ENCODE measurements at places on chromosomes 16 and 17.

DNA sequence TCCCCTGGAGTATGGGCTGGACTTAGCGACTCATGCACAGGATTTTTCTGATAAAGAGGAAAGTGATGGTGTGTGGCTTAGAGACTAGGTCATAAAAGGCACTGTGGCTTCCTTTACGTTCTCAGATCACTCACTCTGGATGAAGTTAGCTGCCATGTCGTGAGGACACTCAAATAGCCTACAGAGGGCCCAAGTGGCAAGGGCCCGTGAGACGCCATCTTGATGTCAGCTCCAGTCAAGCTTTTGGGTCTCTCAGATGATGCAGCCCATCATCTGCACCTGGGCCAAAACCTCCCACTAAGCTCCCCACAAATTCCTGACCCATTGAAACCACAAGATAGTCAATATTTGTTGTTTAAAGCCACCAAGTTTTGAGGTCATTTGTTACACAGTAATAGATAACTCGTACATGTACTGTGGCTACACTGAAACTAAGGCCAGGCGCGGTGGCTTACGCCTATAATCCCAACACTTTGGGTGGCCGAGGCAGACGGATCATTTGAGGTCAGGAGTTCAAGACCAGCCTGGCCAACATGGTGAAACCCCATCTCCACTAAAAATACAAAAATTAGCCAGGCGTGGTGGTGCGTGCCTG, 14.7 kb downstream of the ST6GALNAC2 start:
- no peak for DNase-seq

DNA sequence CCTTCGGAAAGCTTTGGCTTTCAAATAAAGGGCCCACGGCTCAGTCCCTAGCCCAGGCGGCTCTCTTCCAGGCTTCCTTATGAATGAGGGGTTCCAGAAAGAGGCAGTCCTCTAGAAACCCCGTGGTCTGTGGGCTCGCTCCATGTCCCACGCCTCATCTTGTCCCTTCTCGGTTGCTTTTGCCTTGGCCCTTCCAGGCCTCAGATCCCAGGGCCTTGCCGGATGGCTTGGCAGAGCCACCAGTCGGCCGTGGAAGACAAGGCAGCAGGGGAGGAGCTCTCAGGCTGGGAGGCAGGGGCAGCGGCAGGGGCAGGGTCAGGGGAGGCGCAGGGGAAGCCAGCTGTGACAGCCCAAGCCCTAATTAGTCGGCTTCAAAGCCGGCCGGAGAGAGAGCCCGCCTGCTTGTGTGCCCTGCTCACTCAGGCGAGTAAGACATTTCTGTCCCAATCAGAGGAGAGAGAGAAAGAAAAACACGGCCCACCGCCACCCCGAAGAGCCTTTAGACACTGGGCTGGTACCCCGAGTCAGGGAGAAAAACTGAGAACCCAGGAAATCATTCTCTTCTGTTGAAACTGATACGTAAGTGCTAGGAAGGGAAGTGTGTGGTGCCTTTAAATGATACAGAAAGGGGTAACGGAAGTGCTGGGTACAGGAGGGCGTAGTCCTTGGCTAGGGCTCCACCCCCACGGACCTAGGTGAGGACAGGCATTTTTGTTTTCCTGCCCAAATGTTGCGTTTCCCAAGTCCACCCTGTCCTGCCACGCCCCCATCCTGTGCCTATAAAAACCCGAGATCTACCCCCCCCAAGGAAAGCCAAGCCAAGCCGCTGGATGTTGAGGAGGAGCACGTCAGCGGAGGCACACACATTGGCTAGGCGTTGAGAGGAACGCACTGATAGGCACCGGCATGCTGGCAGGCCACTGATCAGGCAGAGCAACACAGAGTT, 27.8 kb upstream of the MEIOC start:
- no peak for DNase-seq

DNA sequence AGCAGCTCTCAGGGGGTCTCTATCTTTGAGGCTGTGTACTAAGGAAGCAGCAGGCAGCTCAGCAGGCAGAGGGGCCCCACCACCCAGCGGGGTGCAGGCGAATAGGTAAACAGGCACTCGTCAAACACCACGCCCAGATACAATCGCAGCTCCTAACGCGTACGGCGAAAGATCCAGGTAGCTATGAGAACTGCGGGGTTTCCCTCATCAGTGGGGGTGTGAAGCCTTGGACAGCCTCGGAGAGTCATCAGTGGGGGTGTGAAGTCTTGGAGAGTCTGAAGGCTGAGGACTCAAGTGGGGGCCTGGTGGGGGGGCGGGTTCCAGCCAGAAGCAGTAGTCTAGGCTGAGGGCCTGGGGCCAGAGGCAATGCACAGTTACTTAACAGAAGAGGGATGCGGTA, 69.0 kb downstream of the RTN4RL1 start:
- no peak for DNase-seq

DNA sequence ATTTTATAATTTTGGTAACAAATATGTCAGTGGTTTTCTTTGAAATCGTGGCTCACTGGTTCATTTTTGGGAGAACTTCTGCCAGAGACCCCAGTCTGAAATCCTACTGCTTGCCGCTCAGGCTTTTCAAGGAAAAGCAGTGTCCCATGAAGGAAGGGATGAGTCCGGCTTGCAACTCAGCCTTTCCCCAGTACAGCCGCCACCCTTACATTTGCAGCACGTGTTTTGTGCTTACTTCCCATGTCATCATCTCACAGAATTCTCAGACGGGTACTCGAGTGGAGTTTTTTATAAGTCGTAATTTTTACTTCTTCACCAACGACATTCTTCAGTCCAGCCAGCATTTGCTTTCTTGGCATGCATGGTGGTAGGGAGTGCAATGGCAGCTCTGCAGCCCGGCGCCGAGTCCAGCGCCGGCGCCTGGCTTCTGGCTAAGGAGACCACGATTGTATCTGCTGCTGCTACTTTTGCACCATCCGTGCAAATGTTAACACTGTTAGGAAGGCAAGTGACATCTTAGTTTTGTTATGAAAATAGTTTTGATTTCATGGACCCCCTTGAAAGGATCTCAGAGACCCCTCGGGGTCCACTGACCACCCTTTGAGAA, 111.0 kb downstream of the AMFR start:
- no peak for DNase-seq

DNA sequence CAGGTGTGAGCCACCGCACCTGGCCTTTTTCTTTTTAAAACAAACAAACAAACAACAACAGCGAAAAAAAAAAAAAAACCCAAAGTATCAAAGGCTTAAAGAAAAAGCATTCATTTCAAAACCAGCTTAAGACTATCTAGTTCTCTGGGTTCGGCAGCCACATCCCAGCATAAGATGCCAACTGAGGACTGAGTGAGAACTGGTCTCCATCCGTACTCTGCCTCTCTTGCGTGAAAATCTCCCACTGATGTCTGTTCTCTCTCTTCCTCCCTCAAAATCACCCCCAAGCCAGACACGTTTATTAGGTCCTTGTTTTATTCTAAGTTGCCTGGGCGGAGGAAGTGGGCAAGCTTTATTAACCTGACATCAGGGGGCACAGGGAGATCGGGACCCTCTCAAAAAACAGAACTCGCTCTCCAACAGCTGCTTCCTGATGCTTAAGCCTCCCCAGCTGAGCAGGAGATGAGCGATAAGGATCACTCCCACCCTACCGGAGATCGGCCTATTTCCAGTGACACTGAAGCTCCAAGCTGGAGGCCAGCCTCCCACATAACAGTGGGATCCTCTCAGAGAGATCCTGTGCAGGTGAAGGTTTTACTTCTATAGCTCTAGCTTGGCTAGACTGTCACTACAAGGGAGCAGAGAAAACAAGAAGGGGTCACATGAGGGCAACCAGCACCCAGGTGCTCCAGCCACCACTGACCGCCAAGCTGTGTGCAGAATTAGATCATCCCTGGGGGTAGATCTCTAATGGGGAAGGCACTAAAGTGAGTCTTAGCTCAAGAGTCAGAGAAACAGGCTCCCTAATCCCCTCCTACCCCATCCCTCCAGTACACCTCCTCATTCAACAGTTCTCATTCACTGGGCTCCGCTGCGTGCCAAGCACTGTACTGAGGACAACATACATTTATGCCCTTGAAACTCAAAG, 13.6 kb downstream of the CDC42EP4 start:
- DNase-seq = no peak

GRCh38 chr16:22664132-22664531, 149.8 kb upstream of the HS3ST2 start:
- no peak for DNase-seq

- DNase-seq = no peak
Observed at GRCh38 chr16:85166281-85166680, 54.0 kb upstream of the CIBAR2 start.

DNA sequence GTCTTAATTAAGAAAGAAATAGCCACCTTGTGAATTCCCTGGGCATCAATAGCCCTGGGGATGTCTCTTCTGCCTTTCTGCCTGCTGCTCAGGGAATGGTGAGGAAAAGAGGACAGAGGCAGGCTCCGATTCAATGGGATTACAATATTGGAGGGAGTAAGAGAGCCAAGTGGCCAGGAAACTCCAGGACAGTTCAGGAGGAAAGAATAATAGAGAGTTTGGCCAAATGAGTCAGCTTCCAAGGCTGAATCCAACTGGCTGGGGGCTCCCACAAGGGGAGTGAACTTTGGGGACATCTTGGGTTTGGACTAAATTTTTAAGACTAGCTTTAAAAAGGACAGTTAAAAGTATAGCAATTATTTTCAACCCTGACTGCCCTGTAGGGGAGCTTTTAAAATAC, 235.8 kb upstream of the ASIC2 start:
- DNase-seq = no peak

DNA sequence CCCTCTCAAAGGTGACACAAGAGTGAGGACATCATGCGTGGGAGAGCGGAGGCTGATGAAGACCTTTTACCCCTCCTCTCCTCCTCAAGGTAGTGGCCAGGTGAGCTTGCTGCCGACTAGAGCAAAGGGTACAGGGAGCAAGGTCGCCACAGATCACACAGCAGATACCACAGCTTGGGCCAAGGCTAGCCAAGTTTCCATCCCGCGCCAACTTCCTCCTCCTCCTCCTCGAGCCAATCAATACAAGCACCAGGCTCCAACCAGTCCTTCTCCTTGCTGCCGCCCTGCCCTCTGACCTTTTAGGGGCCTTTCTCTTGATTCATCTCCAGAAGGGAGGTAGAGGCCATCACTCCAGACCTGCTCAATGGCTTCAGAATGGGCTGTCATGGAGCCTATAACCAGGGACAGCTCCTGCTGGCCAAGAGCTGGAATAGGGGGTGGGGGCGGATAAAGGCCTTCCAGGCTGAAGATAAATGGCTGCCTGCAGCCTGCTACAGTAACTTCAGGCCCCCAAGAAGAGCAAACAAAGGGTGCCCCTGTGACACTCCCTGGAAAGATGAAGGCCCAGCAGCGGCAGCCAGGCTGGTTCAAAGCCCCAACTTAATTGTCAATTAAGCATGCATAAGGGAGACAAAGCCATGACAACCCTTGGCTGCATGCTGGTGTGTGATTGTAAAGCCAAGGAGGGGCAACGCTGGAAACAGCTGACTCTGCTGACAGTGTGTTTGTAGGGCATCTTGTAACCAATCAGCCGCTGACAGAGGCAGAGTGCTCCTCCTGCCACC, 17.8 kb downstream of the HNF1B start:
- DNase-seq = no peak

GRCh38 chr16:543301-544164, 16.0 kb downstream of the CAPN15 start:
- no peak for DNase-seq

- DNase-seq = no peak
Observed at GRCh38 chr16:53061256-53061655, 6.5 kb downstream of the CHD9 start.

DNA sequence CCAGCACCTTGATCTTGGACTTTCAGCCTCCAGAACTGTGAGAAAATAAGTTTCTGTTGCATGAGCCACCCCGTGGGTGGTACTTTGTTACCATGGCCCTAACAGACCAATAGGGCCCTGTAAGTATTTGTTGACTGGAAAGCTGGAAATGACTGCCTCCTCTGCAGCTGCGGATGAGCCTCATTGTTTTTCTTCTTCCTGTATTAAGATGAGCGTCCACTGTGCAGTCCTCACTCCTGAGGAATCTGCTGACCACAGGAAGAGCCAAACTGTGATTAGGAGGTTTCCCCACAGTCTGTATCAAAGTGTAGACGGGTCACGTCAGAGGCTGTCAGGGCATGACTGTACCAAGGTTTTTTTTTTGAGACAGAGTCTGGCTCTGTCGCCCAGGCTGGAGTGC, 12.2 kb upstream of the AKTIP start:
- DNase-seq = no peak

GRCh38 chr16:85485379-85485778, 127.7 kb upstream of the GSE1 start:
- DNase-seq = no peak

GRCh38 chr17:48554412-48555257, 9.7 kb upstream of the HOXB2 start:
- no peak for DNase-seq

GRCh38 chr16:90020260-90020837, 1.1 kb upstream of the DBNDD1 start:
- DNase-seq = no peak

DNA sequence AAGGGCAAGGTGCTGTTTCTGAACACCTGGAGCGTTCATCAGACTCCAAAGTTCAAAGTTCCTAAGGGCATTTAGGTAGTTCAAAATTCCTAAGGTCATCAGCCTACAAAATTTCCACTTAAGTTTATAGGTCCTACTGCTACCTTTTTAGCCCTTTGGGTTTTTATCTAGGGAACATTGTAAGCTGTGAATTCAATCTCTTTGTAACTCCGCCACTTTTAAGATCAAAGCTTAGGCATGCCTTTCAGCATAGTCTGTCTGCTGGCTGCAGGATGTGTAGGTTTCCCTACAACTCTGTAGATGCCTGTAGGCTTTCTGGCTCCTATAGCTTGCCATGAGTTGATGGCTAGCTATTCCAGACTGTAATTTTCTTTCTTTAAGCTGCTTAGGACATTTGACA, 291.6 kb downstream of the MAP2K6 start:
- no peak for DNase-seq

All from HTR-8/SVneo (cell line).